ENCODE measurements at places on chromosomes 1 and 21. TPM values are rescaled to one million over a fixed set of nuclear protein-coding genes. Genes with fewer than 3 reads are reported as not detected.

Gene CD247
- total RNA-seq: 0.21 TPM

Gene DMBX1
- 0.70 TPM for total RNA-seq

Gene DNALI1
- total RNA-seq: 0.38 TPM

Gene S1PR1
- total RNA-seq: 0.13 TPM

Gene PRAMEF9
- total RNA-seq: not detected

Gene SLC16A4
- 38.5 TPM for total RNA-seq

Gene NADK
- 35.7 TPM for total RNA-seq

Gene HORMAD1
- 9.7 TPM for total RNA-seq

Gene TMEM82
- not detected for total RNA-seq

Gene TEDDM1
- total RNA-seq: not detected

Gene CLDN17
- total RNA-seq: not detected

Gene SELL
- 0.15 TPM for total RNA-seq

Gene S100A3
- 104 TPM for total RNA-seq

Gene ZNF648
- total RNA-seq: not detected
